ENCODE measurements at places on chromosomes 2 and 18.

DNA sequence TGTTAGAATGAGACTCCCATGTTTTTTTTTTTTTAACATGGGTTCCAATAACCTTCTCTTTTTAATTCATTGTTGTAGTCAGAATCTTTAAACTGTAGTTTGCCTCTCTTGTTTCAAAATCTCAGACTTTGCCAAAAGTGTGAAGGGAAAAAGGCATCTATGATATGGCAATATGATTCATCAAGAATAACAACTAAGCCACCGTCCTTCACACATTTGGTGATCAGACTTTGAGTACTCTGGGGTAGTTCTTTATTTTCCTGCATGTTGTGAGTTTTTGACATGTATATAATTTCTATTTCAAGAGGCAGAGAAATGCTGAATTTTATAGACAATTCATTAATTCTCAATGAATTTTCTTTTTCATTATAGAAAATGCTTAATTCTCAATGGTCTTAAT lies 53.5 kb upstream of the CERS6 start:
- no peak for DNase-seq

DNA sequence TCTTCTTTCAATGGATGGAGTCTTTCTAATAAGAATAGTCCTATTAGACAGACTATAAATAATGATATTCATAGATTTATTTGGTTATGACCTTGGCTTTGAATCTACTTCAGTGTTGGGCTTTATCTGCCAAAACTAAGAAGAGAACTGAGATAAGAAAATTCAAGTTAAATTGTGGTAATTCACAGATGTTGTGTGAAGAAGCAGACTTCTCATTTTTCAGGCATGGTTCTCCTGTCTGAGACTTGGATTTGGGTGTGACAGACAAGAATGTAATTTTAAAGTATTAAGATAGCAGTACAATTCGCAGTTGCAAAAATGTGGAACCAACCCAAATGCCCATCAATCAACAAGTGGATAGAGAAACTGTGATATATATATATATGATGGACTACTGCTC lies 124.7 kb downstream of the QPCT start:
- DNase-seq: no peak

- DNase-seq: no peak
Observed at GRCh38 chr18:62939433-62939832, 224.1 kb downstream of the PHLPP1 start.

DNA sequence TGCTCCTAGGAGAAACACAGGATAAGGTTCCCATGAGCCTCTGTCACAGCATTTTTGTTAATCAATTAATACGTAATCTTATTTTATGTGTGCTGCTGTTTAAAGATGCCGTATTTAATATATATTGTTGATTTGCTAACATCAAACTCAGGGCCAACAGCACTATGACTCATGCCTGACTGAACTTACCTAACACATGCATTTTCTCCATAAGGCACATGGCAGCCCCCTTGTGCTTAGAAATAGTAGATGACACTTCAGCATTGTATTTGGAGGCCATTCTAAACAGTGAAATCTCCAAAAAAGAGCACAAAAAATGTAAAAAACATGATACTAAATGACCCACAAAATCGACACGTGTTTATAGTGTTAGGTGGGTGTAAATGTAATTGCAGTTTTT lies 314.8 kb downstream of the MYCN start:
- DNase-seq: no peak

GRCh38 chr2:3222636-3223035 lies 155.0 kb downstream of the EIPR1 start:
- no peak for DNase-seq
